Astrocyte of the hippocampus (primary cell): ENCODE measurements at places on chromosomes 16 and 17.

GRCh38 chr17:7352910-7353635, 1.1 kb downstream of the KCTD11 start:
- no peak for DNase-seq

DNA sequence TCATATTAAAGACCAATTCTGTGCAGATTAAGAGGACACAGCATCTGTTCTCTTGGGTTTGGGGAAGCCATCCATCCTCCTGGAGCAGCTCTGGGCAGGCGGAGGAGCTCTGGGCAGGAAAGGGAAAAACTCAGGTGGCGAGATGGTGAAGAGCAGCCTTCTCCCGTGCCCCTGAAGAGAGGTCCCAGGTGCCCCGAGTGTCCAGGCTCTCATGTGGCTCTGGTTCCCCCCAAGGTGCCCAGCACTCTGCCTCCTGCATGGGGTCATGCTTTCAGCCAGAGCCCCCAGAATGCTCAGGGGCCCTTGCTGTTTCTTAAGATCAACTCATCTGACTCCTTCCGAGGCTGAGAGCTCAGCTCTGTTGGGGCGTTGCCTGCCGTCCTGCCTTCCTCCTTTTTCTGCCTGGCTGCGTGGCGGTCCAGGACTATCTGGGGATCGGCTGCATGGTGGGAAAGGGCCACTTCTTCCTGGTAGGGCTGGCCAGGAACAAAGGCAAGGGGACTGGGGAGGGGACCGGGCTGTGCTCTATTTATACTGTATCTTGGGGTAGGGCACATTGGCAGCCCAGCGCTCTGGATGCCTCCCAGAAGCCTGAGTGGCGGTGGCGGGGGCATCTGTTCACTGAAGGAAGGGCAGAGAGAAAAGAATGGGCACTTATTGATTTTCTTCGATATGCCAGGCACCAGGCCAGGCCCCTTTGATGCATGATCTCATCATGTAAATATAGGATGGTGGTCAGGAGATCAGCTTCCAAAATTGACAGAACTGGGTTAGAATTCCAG, 103.2 kb upstream of the SDK2 start:
- no peak for DNase-seq

DNA sequence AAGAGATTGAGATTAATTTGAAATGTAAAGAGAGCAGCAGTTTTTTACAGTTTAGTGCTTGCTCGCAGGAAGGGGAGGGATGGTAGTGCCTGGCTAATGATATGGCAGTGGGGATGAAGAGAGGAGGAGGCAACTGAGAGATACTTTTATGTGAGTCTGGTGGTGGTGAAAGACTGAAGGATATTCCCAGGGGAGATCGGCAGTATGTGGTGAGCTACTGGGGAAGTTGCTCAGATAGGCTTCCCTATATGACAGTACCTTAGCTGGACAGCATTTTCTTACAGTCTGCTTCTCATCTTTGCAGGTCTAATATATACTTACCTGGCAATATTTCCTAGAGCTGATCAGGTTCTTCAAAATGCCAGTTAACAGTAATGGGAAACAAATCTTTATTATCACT, 8.6 kb downstream of the CEP95 start:
- DNase-seq, result no peak

DNA sequence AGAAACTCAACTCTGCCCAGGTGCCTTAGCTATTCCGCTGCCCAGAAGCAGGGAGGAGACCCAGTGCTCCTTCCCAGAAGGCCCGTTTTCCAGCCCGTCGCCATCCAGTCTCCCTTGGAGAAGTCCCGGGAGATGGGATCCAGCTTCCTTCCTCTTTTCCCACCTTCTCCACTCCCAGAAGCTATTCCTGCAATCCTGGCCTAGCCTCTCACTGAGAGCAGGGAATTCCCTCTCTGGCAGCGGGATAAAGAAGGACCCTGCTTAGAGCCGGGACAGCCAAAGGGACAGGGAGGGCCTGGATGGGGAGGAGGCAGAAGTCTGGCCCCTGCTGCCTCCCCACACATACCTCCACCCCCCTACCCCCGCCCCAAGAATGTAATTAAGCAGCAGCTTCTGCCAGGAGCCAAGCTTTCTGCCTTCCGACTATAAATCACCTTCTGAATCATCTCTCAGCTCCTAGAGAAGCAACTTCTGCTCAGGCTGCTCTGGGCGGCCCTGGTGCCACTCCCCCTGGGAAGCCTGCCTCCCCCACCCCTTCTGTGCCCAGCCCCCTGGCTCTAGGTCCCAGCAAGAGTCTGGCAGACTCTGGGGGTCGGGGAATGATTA, 6.4 kb downstream of the WNT3 start:
- DNase-seq, result peak; percentile 76

DNA sequence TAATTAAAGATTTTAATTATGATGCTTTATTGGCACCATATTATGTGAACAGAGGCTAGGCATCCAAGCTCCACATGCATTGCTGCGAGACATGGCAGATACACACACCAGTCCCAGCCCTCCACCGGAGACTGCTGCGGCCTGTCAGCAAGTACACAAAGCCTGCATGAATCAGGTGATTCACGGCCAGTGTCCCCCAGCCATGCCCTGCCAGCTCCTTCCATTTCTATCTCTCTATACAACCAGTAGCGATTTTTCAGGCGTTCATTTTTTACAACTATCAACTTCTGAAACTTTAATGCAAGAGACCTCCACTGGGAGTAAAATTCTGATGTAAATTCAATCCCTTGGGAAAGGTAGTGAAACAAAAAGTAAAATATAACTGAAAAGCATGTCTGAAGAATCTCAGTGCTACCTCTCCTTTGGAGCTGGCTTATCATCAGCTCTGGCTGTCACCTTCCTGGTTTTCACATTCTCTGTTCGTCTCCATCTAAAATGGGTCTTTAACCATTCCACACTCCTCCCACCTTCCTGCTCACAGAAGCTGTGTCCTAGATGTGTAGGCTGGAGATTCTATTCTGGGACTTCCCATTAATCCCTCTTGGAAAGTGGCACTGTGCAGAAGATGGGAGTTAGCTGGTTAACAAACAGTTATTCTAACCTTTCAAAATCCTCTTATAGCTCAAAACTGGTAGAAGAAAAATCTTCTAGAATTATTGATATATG, 32.2 kb downstream of the HS3ST3A1 start:
- peak; percentile 74 for DNase-seq

DNA sequence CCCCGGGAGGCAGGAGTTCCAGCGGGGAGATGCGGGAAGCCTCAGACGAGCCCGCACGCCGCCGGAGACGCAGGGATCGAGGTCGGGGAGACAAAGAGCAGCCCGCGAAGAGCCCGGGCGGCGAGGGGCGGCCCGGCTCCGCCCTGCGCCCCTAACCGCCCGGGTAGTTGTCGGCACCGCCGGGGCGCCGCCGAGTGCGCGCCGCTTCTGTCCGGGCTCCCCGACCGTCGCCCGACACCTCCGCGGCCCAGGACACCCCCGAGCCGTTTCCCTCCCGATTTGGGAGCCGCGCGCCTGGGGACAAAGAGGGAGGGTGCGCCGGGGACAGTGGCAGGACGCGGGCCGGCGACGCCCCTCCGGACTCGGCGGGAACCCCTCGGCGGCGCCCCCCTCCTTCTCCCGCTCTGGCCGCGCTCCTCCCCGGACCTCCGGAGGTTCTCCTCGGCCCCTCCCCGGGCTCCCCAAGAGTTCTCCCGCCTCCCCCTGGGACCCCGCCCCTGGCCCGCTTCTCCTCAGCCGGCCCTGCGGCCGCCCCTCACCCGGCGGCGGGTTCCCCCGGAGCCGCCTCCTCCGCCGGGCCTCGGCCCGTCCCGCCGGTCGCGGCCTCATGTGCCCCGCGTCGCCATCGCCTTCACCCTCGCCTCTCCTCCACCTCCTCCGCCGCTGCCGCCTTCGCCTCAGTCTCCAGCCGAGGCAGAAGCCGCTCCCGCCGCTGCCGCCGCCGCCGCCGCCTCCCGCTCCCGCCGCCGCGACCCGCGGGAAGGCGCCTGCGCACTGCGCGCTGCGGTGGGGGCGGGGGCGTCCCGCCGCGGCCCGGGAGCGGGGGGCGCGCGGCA, at the start of gene GJC1:
Gene GJC1 (minus strand): TSS at position 765 of the 836 bp plus-strand sequence. CDS start 24,470 bp downstream, outside the sequence.
- peak; percentile 75 for DNase-seq

DNA sequence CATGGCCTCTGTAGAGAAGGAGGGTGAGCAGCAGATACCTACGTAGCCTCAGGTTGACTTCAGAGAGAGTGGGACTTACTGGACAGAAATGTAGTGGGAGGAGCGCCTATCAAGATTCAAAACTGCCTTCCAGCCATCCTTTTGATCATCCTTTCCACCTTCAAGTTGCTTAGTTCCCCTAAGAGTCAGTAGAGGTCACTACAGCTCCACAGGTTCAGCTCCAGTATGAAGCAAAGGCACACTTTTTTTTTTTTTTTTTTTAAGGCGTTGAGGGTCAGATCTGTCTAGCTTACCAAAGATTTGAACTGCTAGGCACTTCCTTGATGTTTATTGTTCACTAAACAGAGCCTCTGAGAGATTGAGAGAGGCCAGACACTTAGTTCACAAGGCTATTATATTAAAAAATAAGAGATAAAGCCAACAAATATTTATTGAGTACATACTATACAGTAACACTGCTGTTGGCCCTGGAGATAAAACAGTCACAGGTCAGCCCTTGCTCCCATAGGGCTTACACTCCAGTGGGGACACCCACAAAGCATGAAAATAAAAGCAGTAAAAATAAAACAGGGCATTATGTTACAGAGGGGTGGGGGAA, 3.1 kb downstream of the RNF227 start:
- DNase-seq, result peak; percentile 77

- DNase-seq, result no peak
Measured at GRCh38 chr17:4971826-4972225, 4.2 kb upstream of the SPAG7 start.

DNA sequence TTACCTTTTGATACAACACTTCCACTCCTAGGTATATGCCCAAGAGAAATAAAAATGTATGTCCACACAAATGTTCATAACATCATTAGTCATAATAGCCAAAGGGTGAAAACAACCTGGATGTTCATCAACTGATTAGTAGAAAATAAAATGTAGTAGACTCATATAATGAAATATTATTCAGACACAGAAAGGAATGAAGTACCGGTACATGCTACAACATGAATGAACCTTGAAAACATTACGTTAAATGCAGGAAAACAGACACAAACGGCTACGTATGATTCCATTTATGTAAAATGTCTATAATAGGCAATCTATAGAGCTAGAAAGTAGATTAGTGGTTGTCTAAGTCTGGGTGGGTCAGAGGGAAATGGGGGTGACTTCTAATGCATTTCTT, 358.5 kb downstream of the CA10 start:
- DNase-seq, result no peak

DNA sequence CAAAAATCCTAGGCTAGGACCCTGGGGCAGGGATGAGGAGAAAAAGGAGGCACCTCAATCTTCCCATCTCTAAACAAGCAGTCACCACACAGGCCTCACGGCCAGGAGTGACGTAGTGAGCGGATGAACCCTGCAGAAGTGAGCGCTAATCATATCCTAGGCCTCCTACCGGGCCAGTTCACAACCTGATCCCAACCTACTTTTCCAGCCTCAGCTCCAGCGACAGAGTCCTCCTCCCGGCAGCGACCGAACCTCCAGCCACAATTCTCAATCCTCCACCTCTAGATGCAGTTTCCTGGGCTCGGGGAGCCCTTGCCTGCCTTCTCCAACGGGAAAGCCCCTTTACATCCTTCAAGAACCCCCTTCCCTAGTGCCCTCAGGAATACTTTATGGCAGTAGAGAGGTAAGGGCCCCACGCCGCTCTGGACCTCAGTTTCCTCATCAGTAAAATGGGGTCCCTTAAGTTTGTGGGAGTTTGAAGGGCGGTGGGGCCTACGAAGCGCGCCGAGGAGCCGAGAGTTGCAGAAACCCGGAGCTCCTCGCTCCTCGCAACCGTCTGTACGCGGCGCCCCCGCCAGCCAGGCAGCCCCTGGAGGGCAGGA, 1.4 kb downstream of the ZNF668 start:
- DNase-seq, result peak; percentile 60

GRCh38 chr16:1674751-1675664, 3.1 kb upstream of the JPT2 start:
- peak; percentile 78 for DNase-seq

GRCh38 chr17:49217651-49218413, 7.3 kb downstream of the ABI3 start:
- DNase-seq, result no peak

- DNase-seq, result no peak
Measured at GRCh38 chr17:55430541-55431288, 9.1 kb upstream of the MMD start.

- peak; percentile 33 for DNase-seq
Measured at GRCh38 chr17:41352597-41353366, 2.2 kb upstream of the KRT33A start.

DNA sequence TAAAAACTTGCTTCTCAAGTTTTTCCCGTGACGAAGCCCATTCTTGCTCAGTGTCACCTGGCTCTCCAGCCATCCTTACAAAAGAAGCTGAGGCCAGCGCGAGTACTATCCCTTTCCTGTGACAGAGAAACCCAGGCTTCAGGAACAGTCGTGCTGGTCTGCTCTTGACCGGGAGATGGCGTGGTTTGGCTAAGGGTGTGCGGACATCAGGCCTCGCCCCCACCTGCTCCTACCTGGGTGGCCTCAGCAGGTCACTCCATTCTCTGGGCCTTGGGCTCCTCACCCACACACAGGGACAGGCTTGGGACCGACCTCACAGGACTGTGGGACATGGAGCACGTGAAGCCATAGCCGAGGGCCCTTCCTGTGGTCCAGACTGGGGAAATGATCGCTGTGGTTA, 75.2 kb upstream of the CIBAR2 start:
- DNase-seq, result no peak

- DNase-seq, result no peak
Measured at GRCh38 chr17:59807892-59808509, 84.7 kb downstream of the TUBD1 start.

GRCh38 chr17:63153488-63153887, 187.5 kb downstream of the TANC2 start:
- DNase-seq, result no peak

DNA sequence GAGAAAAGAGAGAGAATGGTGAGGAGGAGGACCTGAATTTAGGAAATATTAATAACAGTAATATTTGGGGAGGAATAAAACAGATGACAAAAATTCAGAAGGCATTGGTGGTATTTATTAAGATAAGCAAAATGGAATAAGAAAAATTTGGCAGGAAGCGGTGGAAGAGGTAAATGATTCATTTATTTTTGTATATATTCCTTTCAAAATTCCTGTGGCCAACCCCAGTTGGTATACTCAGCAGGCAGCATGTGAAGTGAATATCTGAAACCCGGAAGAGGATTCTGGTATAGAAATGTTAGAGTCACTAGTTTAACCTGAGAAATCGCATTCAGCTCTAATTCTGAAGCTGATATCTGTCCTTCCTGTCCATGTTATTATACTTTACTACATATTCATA, 792.0 kb downstream of the KCNJ2 start:
- peak; percentile 49 for DNase-seq

GRCh38 chr17:79544142-79544914, 66.5 kb downstream of the RBFOX3 start:
- no peak for DNase-seq

DNA sequence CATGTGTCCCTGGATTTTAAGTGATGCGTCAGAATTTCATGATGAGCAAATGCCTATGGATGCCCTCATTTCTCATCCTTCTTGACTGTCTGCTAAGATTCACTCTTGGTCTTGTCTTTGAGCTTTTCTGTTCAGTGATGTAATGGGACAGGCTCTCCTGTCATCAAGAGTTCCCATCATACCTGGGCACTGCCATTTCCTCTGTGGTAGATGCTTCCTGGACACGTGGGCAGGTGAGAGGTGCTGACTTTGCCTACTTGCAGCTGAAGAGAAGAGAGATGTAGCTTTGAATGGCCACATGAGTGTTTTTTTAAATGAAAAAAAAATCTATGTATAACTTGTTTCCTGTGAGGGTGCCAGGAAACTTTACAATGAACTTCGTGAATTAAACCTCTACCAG, 557.7 kb downstream of the MAF start:
- no peak for DNase-seq
